ENCODE measurements at places on chromosomes 6 and 20. TPM values are rescaled to one million over a fixed set of nuclear protein-coding genes. Genes with fewer than 3 reads are reported as not detected.
A peak's percentile ranks its signal among the peaks of the same experiment; 100 is the strongest.

Gene CCDC170
- 3.1 TPM for polyA plus RNA-seq

Gene GSTA2
- 21.5 TPM for polyA plus RNA-seq

Gene CSTF1
- 13.1 TPM for polyA plus RNA-seq

Gene STMND1
- not detected for polyA plus RNA-seq

Gene ADTRP
- polyA plus RNA-seq: 28.5 TPM

Gene EFHC1
- polyA plus RNA-seq: 22.4 TPM

Gene ENPP3
- polyA plus RNA-seq: 53.0 TPM

Gene LCA5
- polyA plus RNA-seq: 1.1 TPM

Gene LAMA2
- polyA plus RNA-seq: 12.7 TPM

Gene NKAIN2
- polyA plus RNA-seq: not detected

DNA sequence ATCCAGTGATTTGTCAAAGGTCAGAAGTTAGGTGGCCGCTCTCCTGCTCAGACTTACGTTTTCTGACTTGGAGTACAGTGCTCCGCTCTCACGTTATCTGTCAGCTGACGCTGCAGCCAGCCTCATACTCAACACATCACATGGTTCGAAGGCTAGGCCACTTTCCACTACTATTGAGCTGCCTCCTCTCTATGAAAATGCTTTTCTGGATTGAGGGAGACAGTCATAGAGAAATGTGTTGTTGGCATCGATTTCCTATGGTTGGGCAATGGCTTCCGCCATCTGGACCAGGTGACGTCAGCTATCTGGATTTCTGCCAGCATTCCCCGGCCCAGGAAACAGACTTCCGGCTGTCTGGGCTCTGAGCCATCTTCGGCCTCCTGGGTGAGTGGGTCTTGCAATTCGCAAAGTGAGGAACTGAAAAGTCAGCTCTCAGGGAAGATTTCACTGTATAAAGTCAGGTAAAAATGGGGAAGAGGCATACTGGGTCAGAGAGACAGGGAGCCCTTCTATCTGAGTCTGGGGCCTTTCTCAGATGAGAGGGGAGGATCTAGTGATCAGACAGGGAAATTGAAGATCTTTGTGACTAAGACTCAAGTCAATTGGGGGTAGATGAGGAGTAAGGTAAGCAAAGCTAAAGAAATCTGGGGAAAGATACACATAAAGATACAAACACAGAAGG is 37.5 kb upstream of the IER3 start:
- H3K4me1 ChIP-seq: peaks cover 6% of the 10 kb centered on the region
- H3K36me3 ChIP-seq: no peaks in the 10 kb centered on the region

DNA sequence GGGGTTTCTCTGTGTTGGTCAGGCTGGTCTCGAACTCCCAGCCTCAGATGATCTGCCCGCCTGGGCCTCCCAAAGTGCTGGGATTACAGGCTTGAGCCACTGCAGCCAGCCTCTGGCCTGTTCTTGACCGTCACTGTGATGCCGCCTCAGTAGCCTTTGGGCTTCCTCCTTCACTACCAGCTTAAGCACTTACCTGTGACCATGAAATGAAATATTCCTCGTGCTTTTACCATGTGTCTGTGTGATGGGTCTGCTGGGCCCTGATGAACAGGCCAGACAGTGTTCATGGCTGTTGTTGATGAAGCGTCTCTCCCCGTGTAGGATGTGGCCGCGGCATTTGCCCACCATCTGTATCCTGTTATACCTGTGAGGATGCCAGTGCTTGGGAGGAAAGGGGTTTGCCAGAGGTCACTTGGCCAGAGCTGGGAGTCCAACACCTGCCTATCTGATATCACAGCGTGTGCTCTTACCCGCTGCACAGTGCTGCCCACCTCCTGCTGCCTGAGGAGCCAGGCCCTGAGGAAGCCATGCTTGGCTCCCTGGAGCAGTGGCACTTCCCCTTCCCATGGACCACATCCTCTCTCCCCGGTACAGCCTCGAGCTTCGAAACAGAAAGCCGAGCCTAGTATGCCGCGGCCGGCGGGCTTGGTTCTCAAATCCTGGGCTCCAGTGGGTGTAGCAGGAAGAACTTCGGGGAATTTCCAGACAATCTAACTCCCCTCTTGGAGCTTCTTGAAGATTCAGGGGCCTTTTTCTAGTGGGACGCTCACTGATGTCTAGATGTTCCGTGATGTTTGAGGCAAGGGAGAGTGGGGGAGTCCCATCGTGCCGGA is 167.9 kb downstream of the ZDHHC14 start:
- H3K27me3 ChIP-seq: no peaks in the 10 kb centered on the region
- H3K27ac ChIP-seq: no peak overlapping the region
- H3K4me1 ChIP-seq: no peaks in the 10 kb centered on the region
- H3K36me3 ChIP-seq: peaks cover 34% of the 10 kb centered on the region
- DNase-seq: no peak

GRCh38 chr20:44910690-44911262 is 916 bp downstream of the PABPC1L start:
- H3K27ac ChIP-seq: no peak overlapping the region
- H3K4me1 ChIP-seq: peaks cover 11% of the 10 kb centered on the region
- no peak overlapping the region for H3K4me3 ChIP-seq
- peaks cover 20% of the 10 kb centered on the region for H3K36me3 ChIP-seq
- H3K27me3 ChIP-seq: no peaks in the 10 kb centered on the region
- DNase-seq: no peak

GRCh38 chr6:16690608-16691142 is 70.6 kb downstream of the ATXN1 start:
- H3K36me3 ChIP-seq: no peaks in the 10 kb centered on the region
- DNase-seq: no peak
- H3K27me3 ChIP-seq: no peaks in the 10 kb centered on the region
- H3K4me1 ChIP-seq: no peaks in the 10 kb centered on the region

DNA sequence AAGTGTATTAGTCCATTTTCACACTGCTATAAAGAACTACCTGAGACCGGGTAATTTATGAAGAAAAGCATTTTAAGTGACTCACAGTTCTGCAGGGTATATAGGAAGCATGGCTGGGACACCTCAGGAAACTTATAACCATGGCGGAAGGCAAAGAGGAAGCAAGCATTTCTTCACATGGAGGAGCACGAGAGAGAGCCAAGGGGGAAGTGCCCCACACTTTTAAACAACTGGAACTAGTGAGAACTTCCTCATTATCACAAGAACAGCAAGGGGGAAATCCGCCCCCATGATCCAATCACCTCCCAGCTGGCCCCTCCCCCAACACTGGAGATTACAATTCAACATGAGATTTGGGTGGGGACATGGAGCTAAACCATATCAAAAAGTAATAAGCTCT is 28.3 kb upstream of the B3GAT2 start:
- H3K36me3 ChIP-seq: no peaks in the 10 kb centered on the region
- DNase-seq: no peak
- H3K4me3 ChIP-seq: no peak overlapping the region

- H3K27me3 ChIP-seq: no peaks in the 10 kb centered on the region
- no peak overlapping the region for H3K27ac ChIP-seq
- no peaks in the 10 kb centered on the region for H3K4me1 ChIP-seq
- no peak for DNase-seq
- H3K36me3 ChIP-seq: no peaks in the 10 kb centered on the region
- H3K4me3 ChIP-seq: no peak overlapping the region
Observed at GRCh38 chr6:121858986-121859385, 423.5 kb downstream of the GJA1 start.

DNA sequence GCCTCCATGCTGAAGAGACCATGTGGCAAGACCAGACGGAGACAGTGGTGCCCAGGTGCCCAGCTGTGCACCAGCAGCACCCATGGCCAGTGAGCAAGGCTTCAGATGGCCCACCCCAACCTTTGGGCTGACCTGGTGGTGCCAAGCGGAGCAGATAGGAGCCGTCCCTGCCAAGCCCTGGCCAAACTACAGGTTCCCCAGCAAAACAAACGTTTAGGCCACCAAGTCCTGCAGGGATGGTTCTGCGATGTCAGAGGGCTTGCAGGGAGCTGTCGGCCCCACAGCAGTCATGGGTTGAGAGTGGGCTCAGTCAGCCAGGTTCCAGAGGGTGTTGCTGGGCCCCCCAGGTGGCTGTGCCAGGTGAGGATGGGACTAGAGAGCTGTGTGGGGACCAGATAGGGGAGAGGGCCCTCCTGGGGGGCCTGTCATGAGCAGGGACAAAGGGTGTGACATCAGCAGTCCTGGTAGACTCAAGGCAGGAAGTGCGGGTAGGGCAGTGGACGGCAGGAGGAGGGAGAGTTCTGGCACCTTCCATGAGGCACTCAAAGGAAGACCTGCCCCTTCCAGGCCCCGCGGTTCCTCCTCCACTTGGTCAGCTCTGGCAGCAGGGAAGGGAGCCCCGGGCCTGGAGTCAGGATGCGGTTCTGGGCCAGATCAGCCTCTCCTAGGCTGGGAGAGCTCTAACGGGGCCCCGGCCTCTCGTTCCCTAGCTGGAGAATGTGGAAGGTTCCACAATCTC is 342.4 kb downstream of the ZFAND3 start:
- peaks cover 30% of the 10 kb centered on the region for H3K36me3 ChIP-seq
- H3K27ac ChIP-seq: no peak overlapping the region
- H3K4me3 ChIP-seq: no peak overlapping the region
- H3K4me1 ChIP-seq: peaks cover 2% of the 10 kb centered on the region
- no peak for DNase-seq

- H3K27ac ChIP-seq: no peak overlapping the region
- H3K4me1 ChIP-seq: no peaks in the 10 kb centered on the region
- no peak for DNase-seq
- H3K4me3 ChIP-seq: no peak overlapping the region
Observed at GRCh38 chr20:37251825-37252477, 9.7 kb downstream of the GHRH start.

DNA sequence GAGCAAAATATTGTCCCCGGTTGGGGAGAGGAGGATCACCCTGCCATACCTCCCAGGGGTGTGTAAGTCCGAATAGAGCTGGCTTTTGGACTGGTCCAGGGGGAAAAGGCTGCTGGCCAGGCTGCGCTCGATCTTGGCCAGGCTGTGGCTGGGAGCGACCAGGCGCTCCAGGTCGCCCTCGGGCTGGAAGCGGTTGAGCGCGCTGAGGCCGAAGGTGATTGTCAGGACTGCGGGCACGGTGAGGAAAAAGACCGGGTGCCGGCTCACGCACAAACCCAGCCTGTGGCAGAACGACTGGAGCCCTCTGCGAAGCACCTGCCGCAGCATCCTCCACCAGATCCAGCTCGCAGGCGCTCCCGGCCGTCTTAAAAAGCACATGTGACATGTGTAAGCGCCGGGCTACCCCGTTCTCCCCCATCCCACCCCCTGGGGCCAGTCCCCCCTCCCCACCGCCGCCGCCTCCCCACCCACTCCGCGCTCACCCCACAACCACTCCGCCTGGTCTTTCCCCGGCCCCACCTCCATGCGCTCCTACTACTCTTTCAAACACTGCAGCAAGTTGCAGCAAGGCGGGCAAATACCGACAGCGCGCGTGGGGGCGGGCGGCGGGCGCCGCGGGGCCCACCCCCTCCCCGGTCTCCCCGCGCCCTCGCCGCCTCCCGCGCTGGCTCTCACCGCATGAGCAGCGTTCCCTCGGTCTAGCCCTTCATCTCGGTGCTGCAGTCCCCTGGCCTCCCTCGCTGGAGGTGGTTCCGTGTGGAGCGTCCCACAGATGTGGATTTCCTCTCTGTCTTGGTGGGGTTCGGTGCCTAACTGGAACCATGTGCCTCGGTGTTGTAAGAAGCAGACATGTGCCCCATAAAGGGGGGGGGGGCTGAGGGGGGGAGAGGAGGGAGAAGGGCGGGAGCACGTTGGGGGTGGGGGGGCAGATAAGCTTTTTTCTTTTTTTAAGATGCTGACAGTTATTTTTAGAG is 42.4 kb downstream of the PTCHD4 start:
- no peak for DNase-seq
- no peak overlapping the region for H3K27ac ChIP-seq
- no peaks in the 10 kb centered on the region for H3K36me3 ChIP-seq
- no peak overlapping the region for H3K4me3 ChIP-seq
- no peaks in the 10 kb centered on the region for H3K4me1 ChIP-seq
- H3K27me3 ChIP-seq: peaks cover 10% of the 10 kb centered on the region

- H3K36me3 ChIP-seq: peaks cover 3% of the 10 kb centered on the region
- H3K27me3 ChIP-seq: no peaks in the 10 kb centered on the region
- no peak overlapping the region for H3K4me3 ChIP-seq
- no peaks in the 10 kb centered on the region for H3K4me1 ChIP-seq
Observed at GRCh38 chr6:107894809-107895396, 63.1 kb downstream of the SEC63 start.

DNA sequence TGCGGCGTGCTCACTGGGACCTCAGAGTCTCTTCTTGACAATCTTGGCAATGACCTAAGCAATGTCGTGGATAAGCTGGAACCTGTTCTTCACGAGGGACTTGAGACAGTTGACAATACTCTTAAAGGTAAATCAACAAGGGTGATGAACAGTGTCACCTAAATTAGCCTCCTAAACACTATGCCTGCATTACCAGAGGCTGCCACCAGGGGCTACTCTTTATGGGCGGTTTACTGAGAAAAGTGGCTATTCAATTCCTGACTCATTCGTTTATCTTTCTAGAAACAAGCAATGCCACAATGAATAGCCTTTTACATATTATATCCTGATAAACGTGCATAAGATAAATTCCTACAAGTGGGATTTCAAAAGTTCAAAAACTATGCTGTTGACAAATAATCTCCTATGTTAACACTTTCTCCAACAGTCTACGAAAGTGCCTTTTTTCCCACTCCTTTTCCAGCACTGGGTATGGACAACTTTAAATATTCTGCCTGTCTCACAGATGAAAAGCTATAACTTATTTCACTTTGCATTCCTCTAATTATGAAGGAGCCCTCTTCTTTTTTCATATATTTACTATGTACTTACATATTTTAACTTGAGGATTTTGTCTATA is 1.3 kb downstream of the BPIFA2 start:
- no peak overlapping the region for H3K27ac ChIP-seq
- H3K4me3 ChIP-seq: no peak overlapping the region
- no peaks in the 10 kb centered on the region for H3K36me3 ChIP-seq
- H3K27me3 ChIP-seq: no peaks in the 10 kb centered on the region
- DNase-seq: peak; percentile 14

DNA sequence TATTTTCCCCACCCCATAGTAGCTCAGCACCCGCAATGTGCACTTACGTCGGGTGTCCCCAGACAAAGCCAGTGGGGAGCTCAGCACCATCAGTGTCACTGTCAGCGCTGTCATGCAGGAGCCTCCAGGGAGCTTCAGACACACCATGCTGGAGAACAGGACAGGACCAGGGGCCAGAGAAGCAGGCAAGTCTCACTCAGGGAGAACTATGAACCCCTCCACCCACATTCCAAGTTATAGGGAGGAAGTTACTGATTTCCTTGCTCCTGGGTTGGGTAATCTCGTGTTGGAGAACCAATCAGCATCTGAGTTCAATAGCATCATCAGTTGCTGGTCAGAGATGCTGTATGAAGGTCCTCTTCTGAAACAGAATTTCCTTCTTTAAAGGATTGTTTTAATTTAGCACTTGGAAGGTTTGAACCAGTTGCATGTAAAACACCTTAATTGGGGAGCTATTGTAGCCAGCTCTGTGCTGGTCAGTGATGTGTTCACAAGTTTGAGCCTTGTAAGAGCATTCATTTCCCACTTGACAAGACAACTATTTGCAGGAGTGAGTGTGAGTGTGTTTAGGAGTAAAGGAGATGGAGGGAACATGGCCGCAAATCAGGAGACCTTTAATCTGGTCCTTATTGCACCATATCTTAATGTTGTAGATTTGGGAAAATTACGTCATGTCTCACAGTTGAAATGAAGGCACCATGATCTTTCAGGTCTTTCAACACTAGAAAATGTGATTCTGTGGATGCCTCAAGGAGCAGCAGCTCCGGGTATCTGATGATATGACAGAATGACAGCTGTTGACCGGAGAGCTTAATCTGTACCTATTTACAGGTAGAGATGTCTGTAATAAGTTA is at the start of gene HLA-DRB1:
Gene HLA-DRB1, minus strand, starts transcription at position 253 of the 854 bp plus-strand sequence. Its CDS starts 106 bp downstream, at position 147.
- peak within 1 kb of the TSS; percentile 82 for H3K27ac ChIP-seq
- no peak within 1 kb of the TSS for H3K4me3 ChIP-seq
- no peaks in the 10 kb centered on the region for H3K4me1 ChIP-seq
- DNase-seq: peak; percentile 93

Data from small intestine (tissue), 16 donors.